ENCODE measurements at places on chromosomes 2 and 18.
A peak's percentile ranks its signal among the peaks of the same experiment; 100 is the strongest.

DNA sequence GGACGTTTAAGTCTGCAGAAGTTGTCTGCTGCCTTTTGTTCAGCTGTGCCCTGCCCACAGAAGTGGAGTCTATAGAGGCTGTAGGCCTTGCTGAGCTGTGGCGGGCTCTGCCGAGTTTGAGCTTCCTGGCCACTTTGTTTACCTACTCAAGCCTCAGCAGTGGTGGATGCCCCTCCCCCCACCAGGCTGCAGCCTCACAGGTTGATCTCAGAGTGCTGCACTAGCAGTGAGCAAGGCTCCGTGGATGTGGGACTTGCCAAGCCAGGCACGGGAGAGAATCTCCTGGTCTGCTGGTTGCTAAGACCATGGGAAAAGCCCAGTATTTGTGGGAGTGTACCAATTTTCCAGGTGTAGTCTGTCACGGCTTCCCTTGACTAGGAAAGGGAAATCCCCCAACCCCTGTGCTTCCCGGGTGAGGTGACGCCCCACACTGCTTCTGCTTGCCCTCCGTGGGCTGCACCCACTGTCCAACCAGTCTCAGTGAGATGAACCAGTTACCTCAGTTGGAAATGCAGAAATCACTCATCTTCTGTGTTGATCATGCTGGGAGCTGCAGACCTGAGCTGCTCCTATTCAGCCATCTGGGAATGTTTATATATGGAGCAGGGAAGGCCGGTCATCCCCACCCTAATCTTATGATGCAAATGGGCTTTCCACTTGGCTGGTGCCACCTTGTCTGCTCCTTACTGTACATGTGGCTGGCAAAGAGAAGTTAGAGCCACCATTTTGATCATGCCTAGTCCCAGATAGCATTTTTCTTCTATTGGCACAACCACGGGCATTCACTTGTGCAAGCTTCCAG is 156.9 kb upstream of the ITGA6 start:
- H3K36me3 ChIP-seq, result no peaks in the 10 kb centered on the region
- H3K4me3 ChIP-seq, result no peak overlapping the region
- no peak overlapping the region for H3K27ac ChIP-seq
- peaks cover 4% of the 10 kb centered on the region for H3K4me1 ChIP-seq

DNA sequence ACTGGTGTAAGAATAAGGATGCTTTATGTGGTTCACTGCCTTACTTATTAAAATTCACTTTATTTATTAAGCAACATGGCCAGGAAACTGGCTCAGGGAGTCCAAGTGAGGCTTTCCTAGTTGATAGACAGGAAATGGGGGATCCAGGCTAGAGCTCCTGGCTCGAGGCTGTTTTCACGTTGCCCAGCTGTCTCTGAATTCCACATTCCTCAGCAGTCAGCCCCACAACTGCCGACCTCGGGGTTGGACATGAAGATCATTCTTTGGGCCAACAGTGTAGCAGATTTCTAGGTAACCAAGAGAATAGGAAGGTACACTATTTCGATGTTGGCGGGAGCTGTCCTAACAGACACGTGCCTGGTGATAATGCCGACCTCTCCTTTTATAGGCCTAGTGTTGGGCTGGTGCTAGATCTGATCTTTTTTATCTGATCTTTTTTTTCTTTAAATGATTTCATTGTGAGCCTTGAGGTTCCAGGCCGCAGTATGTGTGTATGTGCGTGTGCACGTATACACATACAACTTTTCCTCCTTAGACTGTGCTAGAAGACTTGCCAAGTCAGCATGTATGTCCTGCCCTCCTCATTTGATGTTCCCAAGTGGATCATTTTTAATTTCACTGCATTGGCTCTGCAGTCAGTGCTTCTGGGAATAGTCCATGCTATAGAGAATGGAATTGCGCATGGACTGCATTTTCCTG is 103.5 kb downstream of the CABLES1 start:
- no peak for DNase-seq
- H3K27ac ChIP-seq, result peak overlapping the region; percentile 78
- no peaks in the 10 kb centered on the region for H3K36me3 ChIP-seq

DNA sequence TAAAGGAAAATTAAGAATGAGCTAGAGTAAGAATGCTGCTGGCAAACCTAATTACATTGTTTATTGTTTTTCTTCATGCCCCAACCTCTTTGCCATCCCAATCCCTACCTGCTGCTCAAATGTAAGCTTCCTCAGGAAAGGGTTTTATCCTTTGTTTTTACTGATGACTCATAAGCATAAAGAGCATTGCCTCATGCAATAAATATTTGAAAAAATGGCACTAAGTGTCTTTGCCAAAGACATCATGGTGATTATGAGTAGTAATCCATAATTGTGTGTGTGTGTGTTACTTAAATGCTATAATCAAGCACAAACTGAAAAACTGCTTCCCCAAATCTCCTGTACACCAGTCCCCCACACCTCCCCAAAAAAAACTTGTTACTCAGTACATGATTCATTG is 53.4 kb downstream of the DNER start:
- H3K27me3 ChIP-seq, result no peaks in the 10 kb centered on the region
- no peaks in the 10 kb centered on the region for H3K4me1 ChIP-seq
- H3K27ac ChIP-seq, result no peak overlapping the region
- H3K36me3 ChIP-seq, result no peaks in the 10 kb centered on the region
- no peak for DNase-seq

DNA sequence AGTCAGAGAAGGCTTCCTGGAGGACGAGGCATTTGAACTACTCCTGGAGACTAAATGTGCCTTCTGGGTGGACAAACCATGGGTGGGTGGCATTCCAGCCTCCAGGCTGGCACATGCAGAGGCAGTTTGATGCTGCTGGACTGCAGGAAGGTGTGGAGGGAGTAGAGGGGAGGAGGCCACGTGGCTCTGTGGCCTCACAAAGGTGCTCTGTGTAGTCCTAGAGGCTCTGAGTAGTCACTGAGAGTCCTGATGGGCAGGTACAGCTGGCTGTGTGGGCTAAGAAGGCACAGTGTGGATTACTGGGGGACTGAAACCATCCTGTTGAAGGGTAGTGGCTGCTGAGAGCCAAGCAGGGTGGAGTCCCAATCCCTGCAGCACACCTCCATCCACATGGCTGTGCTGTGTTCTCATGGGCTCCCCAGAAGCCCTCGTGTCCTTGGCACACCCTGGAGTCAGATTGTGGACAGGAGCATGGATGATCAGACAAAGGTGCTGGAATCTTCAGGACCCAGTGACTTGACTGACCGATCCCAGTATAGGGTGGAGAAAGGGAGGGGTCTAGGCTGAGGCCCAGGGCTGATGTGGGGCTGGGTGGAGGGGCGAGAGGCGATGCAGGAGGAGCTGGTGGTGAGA is 87.4 kb upstream of the HS6ST1 start:
- H3K4me3 ChIP-seq, result no peak overlapping the region
- no peak overlapping the region for H3K27ac ChIP-seq
- H3K4me1 ChIP-seq, result no peaks in the 10 kb centered on the region
- no peaks in the 10 kb centered on the region for H3K36me3 ChIP-seq
- H3K27me3 ChIP-seq, result no peaks in the 10 kb centered on the region
- DNase-seq, result no peak

GRCh38 chr18:58609536-58609993 is 19.3 kb downstream of the ALPK2 start:
- no peak overlapping the region for H3K27ac ChIP-seq
- peak; percentile 28 for DNase-seq
- H3K4me1 ChIP-seq, result peaks cover 2% of the 10 kb centered on the region
- H3K36me3 ChIP-seq, result no peaks in the 10 kb centered on the region
- no peak overlapping the region for H3K4me3 ChIP-seq

DNA sequence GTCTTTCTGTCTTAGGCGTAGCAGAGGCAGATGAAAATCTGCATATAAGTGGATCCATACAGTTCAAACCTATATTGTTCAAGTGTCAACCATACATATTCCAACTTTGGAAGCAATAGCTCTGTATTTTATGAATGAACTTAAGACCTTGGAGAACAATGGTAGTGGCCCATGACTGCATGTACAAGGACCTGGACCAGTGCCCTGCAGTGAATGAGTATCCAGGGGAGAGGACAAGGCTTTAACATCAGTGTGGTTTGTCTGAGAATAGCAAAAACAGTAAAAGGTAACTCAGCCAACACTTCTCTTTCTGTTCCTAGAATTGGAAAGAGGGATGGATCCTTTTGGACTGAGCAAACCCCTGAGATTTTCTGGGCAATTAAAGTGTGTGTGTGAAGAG is 230.8 kb upstream of the LINC00305 start:
- H3K27me3 ChIP-seq, result no peaks in the 10 kb centered on the region
- peak; percentile 8 for DNase-seq
- H3K4me3 ChIP-seq, result no peak overlapping the region
- H3K36me3 ChIP-seq, result no peaks in the 10 kb centered on the region
- no peak overlapping the region for H3K27ac ChIP-seq
- no peaks in the 10 kb centered on the region for H3K4me1 ChIP-seq

GRCh38 chr2:103008586-103008985 is 246.8 kb downstream of the TMEM182 start:
- H3K36me3 ChIP-seq, result no peaks in the 10 kb centered on the region
- no peak overlapping the region for H3K27ac ChIP-seq
- no peaks in the 10 kb centered on the region for H3K4me1 ChIP-seq
- DNase-seq, result no peak
- H3K27me3 ChIP-seq, result no peaks in the 10 kb centered on the region

DNA sequence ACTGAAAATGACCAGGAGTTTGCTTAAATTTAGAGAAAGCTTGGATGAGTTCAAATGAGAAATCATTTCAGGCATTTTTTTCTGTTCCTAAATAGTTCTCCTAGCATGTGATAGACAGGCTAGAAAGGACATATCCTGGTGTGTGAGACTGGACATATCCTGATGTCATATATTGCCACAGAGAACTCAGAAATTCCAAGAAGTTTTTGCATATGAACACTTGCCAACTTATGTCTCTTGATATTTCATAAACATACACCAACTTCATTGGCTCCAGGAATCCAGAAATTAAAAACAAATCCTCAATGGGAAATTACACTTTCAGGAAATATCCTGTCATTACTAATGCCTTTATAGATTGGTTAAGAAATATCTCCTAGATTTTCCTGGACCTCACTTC is 2.9 kb upstream of the SERPINB4 start:
- H3K36me3 ChIP-seq, result no peaks in the 10 kb centered on the region
- DNase-seq, result no peak
- H3K27me3 ChIP-seq, result no peaks in the 10 kb centered on the region
- no peaks in the 10 kb centered on the region for H3K4me1 ChIP-seq
- no peak overlapping the region for H3K27ac ChIP-seq

GRCh38 chr2:54553775-54554174 is 97.6 kb downstream of the SPTBN1 start:
- DNase-seq, result peak; percentile 69
- H3K27ac ChIP-seq, result no peak overlapping the region
- H3K4me3 ChIP-seq, result no peak overlapping the region
- no peaks in the 10 kb centered on the region for H3K36me3 ChIP-seq
- no peaks in the 10 kb centered on the region for H3K27me3 ChIP-seq

DNA sequence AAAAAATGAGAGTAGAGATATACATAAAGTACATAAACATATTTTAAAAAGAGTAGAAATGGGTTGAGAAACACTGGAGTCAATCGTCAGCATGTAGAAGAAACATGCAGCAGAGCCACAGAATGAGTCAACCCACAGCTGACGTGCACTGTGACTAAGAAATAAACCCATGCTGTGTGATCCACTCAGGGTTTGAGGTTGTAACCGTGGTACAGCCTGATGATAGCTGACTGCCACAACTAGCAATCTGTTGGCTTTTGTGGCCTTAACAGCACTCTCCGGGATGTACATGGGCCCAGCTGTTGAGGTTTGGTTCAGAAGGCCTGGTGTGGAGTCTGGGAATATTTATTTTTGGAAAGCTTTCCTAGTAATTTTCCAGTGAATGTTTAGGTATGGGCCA is 554.4 kb upstream of the MEX3C start:
- H3K4me3 ChIP-seq, result no peak overlapping the region
- no peak overlapping the region for H3K27ac ChIP-seq
- no peaks in the 10 kb centered on the region for H3K36me3 ChIP-seq
- no peaks in the 10 kb centered on the region for H3K4me1 ChIP-seq

- no peaks in the 10 kb centered on the region for H3K27me3 ChIP-seq
- peaks cover 4% of the 10 kb centered on the region for H3K36me3 ChIP-seq
- no peak overlapping the region for H3K4me3 ChIP-seq
- peak; percentile 46 for DNase-seq
Measured at GRCh38 chr2:54899576-54900200, 150.6 kb downstream of the RTN4 start.

DNA sequence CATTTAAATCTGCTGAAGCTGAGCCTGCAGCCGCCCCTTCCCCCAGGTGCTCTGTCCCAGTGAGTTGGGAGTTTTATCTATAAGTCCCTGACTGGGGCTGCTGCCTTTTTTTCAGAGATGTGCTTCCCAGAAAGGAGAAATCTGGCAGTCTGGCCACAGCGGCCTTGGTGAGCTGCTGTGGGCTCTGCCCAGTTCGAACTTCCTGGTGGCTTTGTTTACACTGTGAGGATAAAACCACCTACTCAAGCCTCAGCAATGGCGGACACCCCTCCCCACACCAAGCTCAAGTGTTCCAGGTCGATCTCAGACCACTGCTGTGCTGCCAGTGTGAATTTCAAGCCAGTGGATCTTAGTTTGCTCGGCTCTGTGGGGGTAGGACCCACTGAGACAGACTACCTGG is 97.3 kb downstream of the ACAA2 start:
- no peak for DNase-seq
- no peaks in the 10 kb centered on the region for H3K27me3 ChIP-seq
- H3K36me3 ChIP-seq, result no peaks in the 10 kb centered on the region

- no peak overlapping the region for H3K4me3 ChIP-seq
- no peaks in the 10 kb centered on the region for H3K4me1 ChIP-seq
- H3K27me3 ChIP-seq, result peaks cover 47% of the 10 kb centered on the region
- H3K27ac ChIP-seq, result no peak overlapping the region
Measured at GRCh38 chr2:219034823-219035222, 6.5 kb downstream of the CFAP65 start.

GRCh38 chr2:171803757-171804156 is 90.3 kb downstream of the SLC25A12 start:
- DNase-seq, result no peak
- no peak overlapping the region for H3K27ac ChIP-seq
- no peak overlapping the region for H3K4me3 ChIP-seq
- peaks cover 7% of the 10 kb centered on the region for H3K4me1 ChIP-seq
